ENCODE measurements at places on chromosomes 11 and 22.

- DNase-seq = no peak
Measured at GRCh38 chr11:114077482-114078305, 18.2 kb downstream of the ZBTB16 start.

GRCh38 chr11:6251120-6251733 lies 8.4 kb upstream of the CCKBR start:
- peak; percentile 61 for DNase-seq

- DNase-seq = no peak
Measured at GRCh38 chr11:1671658-1672057, 25.3 kb upstream of the KRTAP5-6 start.

DNA sequence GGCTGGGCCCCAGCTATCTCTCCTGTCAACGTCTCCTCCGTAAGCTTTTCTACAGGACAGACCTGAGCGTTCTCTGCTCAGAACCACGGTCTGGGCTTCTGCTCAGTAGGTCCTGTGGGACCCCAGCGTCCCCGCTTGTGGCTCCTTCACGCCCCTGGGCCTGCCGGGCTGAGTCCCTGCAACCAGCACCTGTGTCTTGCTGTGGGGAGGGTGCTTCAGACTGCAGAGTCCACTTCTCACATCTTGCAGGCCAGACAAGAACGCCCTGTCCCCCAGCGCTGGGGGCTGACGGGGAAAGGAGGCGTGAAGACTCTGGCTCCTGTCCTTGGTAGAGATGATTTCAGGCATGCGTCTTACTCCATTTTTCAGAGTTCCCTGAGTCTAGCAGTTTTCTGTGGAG lies 1480.8 kb downstream of the BRD1 start:
- no peak for DNase-seq

- DNase-seq = no peak
Measured at GRCh38 chr22:48192920-48193319, 1430.5 kb downstream of the TBC1D22A start.

DNA sequence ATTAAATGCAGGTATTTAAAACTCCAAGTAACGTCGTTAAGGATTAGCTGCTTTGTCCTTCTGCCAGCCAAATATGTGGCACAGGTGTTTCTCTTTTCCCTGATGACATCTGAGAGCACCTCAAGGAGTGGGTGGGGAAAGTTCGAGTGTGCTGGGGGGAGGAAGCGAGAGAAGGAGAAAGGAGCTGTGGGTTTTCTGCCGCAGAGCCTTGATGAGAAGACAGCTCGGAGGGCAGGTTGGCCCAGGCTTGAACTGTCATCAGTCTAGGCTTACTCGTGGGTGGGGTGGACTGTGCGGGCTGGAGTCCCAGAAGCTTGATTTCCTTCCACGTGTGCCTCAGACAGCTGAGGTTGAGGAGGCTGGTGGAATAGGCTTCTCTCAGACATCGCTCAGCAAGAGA lies 15.2 kb upstream of the SORL1-AS1 start:
- no peak for DNase-seq

DNA sequence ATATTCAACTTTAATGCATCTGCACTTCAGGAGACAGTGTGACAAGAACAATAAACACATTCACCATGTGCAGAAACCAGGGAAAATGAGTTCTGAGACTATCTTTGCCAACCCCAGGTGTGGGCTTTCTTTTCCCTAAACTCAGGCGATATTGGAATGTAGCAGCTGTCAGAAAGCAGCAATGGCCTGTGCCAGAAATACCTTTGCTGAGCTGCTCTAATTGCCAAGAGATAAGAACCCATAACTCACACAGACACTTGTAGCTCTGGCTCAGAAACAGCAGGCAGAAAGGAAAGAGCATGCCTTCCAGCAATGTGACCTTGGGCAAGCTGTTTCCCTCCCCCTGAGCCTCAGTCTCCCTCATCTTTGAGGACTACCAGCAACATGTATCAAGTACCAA lies 77.6 kb downstream of the PLEKHA7 start:
- no peak for DNase-seq

- DNase-seq = no peak
Measured at GRCh38 chr11:115298300-115299012, 205.8 kb downstream of the CADM1 start.

GRCh38 chr22:47210112-47210657 lies 447.7 kb downstream of the TBC1D22A start:
- no peak for DNase-seq

DNA sequence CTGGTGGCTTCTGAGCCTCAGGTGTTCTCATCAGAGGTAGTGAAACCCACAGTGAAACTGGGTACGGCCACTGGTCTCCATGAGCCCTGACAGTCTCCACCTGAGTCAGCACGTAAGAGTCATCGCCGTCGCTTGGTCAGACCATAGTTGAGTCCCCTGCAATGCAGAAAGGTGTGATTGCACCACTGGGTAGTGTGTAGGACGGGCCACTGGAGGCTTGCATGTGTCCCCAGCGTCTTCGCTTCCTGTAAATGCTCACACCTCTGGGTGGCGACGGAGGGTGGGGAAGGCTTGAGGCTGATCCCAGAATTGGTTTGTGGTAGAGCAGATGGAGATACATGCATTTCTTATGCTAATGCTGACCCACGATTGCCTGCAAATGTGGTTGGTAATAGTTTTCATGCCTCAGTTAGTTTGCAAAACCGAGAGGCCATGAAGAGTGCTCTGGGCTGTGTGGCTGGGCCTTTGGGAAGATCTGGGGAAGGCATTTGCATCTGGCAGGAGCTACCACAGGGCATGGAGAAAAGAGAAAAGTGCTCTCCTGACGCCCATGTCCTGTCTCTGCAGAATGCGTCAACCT lies 26.5 kb downstream of the CTTN start:
- no peak for DNase-seq

DNA sequence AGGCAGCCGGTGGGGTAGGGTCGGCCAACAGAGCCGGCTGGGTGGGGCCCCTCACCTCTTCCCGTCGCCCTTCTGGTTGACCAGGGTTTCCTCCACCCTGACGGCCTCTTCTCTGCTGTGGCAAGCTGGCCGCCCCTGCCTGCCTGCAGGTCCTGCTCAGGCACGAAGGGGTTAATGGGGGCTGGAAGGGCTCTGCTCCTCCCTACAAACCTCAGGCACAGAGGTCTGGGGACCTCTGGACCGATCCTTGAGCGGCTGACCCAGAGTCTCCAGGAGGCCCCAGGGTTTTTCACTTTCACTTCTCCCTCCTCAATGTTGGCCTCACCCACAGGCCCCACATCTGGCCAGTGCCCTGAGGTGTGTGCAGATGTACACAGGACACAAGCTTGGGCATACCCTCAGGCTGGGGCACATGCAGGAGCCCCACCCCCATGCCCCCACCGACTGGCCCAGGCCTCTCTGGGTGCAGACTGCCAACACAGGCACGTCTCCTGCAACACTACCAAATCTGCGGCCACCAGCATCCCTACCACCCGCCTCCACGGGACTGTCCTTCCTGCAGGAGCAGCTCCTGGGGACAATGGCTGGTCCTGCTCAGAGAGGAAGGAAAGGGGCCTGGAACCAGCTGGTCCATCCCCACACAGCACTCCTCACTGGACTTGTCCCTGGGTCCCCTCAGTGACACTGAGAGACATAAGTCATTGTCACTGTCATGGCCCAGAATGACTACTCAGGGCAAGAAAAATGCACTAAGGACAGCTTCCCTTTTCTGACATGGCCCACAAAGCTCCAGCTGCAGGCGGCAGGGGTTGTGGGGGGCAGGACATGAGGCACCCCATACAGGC lies 3.2 kb upstream of the TBX1 start:
- DNase-seq = no peak

GRCh38 chr11:122127020-122127419 lies 11.0 kb upstream of the BLID start:
- DNase-seq = no peak

- DNase-seq = peak; percentile 30
Measured at GRCh38 chr11:29534836-29535235, 482.0 kb downstream of the KCNA4 start.

DNA sequence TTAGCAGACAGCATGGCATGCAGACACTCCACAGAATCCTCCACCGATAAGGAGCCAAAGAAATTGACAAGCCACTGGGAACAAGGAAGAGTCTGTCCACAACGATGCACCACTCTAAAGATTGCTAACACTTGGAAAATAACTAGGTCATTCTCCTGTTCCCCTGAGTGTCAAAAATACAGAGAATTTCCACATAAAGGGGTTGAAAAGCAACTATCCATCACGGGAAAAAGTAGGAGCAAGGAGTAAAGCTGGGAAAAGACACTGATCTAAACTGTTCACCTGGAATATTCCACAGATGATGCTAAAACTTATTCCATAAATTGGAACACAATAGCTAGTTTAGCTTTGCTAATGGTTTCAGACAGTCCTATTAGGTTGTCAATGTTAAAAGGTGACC lies 47.0 kb upstream of the SLC25A1 start:
- no peak for DNase-seq

DNA sequence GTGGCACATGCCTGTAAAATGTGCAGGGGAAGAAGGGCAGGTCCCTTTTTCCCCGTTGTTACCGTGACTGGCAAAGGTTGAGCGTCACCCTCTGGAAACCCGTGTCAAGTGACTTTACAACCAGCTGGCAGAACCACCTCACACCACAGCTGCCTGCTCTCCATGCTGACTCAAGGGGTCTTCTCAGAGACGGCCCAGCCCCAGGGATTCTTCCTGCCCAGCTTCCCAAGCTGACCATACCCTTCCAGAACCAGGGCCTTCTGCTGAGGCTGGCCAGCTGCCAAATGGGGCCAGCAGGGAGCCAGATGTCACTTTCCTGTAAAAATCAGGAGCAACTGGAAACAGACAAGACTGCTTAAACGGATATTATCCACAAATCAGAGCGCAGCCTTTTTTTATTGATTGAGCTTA lies 6.3 kb downstream of the PC start:
- no peak for DNase-seq

DNA sequence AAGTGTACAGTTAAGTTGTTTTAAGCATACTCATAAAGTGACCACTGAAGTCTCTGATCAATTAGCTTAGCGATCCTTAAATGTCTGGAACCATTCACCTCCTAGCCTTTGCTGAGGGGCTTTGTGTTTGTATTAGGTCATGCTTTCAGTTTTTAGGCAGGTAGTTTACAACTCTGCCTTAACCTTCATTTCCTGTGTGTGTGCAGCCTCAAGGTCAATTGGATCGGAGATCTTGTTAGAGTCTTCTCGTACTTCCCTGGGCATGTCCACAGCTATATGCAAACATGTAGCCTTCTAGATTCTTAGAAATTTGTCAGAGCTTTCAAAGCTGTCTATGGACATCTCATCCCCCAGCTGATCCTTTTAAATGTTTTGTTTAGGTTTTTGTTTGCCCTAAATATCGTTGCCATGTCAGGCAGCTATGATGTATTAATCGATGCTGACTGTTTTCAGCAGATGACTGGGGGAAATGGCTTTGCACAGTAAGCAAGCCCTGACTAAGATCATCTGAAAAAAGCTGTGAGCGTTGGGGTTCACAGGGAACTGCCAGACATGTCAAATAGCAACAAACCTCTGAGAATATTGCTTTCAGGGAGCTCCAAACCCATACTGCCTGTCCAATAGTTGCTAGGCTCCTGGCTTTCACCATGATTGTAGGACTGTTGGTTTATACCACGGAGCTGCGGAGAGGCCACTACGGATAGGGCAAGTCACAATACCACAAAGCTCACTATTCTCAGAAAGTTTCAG lies 45.6 kb downstream of the GLYAT start:
- no peak for DNase-seq

GRCh38 chr22:20108757-20109230 lies 7.1 kb upstream of the RANBP1 start:
- no peak for DNase-seq

DNA sequence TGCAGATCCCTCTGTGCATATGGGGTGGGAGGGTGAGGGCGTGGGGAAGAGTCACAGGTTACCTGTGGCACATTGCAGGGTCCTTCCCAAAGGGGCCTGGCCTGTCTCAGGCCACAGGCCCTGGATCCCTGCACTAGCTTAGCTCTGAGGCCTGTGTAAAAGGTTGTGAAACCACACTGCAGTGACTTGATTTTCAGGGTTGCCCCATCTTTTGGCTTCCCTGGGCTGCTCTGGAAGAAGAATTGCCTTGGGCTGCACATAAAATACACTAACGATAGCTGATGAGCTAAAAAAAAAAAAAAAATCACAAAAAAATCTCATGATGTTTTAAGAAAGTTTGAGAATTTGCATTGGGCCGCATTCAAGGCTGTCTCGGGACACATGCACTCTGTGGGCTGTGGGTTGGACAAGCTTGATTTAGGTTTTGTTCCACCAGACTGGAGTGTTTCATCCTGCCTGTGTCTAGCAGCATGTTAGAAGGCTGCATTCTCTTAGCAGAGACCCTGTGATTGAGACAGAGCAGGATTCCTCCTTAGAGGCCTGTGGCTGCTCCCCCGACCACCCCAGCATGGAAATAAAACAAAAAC lies 35.9 kb upstream of the TREH start:
- DNase-seq = no peak

- peak; percentile 83 for DNase-seq
Measured at GRCh38 chr11:27977031-27977430, 130.9 kb downstream of the KIF18A start.

DNA sequence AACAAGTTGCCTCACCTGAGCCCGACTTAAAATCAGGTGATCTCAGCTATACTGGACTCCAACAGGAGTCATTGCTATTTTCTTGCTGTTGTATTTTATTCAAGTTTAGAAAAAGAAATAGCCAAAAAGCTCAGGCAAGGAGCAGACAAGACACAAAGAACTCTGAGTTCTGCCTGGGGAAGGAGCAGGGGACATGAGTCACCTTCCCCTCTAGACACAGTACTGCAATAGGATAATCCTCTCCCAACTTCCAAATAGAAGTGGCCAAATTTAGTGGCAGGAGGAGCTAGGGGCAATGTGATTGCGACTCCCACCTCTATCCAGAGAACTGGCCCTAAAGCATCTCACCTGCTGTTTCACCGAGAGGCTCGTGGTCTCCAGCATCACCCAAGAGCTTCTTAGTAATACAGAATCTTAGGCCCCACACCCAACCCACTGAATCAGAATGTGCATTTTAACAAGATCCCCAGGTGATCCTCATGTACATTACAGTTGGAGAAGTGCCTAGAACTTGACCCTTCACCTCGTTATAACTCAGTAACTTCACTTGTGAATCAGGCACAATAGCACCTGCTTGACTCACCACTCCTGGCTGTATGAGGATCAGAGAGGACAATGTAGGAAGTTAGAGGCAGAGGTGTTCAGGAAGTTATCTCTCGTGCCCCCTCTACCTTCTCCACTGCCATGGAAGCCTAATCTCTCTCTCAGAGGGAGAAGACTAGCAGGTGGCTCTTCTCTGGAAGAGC lies 56.8 kb upstream of the FBXO3 start:
- peak; percentile 33 for DNase-seq

GRCh38 chr11:42234451-42234951 lies 775.0 kb upstream of the LRRC4C start:
- peak; percentile 65 for DNase-seq

- peak; percentile 70 for DNase-seq
Measured at GRCh38 chr11:7657306-7658025, 15.8 kb downstream of the CYB5R2 start.

DNA sequence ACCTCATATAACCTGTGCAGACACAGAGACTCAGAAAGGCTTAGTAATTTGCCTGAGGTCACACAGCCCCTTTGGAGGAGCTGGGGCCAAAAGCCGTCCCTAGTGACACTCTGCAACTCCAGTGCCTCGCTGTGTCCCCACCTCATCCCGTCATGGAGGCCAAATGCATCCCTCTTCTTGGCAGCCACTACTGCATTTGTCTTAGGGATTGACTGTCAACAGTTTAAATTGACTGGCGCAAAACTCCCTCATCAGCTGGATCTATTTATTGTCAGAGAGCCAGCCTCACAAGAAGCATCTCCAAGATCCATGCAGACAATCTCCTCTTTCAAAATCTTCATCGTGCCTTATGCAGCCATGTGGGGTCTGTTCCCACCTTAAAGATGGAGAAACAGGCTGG lies 35.7 kb downstream of the ANO1 start:
- DNase-seq = no peak
